ENCODE measurements at places on chromosomes 5 and 9.

DNA sequence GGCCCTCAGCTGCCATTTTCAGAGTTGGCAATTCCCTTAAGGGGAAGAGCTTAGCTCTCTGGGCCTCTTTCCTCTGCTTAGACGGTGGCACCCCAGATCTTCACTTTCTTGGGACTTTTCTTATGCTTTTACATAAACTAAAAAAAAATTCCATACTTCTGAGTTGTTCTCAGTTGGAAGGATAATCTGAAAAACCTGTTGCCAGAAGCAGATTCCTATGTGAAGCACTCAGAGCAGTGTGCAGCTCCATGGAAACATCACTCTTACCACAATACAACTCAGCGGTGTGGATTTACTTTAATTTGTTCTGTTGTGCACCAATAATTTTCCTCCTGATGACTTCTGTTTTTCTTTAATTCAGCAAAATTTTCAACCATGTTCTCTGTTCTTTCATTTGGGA is 44.1 kb upstream of the MROH2B start:
- no peak for DNase-seq

- DNase-seq: no peak
Observed at GRCh38 chr5:79070350-79070667, 742 bp downstream of the BHMT2 start.

DNA sequence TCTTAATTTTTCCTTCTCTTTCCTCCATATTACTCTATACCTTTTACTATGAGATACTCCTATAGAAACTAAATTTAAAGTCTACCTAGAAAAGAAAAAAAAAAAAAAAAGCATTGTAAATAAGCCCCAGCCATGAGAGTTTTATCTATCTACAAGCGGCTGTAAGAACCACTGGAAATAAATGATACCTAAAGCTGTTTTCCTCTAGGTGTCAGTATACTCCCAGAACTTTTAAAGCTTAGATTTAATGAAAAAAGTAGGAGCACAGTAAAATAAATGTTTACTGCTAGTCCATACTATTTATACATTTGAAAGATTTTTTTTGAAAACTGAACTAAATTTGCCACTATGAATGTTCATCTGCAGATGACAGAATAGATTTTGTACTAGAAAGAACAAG is 26.2 kb downstream of the TYRP1 start:
- no peak for DNase-seq

DNA sequence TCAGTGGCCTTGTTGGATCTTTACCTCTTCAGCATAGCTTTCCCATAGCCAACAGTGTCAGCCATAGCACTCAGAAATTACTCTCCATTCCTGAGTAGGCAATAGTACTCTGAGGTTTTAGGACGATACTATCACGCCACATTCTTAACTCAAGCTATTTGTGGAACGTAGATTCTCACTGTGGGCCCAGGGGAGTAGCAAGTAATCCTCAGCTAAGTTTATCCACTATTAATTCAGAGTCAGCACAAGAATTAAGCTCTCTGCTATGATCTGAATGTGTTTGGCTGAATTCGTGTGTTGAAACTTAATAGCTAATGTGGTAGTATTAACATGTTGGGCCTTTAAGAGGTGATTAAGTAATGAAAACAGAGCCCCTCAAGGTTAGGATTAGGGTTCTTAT is 858.8 kb upstream of the NUDT12 start:
- no peak for DNase-seq

GRCh38 chr9:116674210-116674980 is 12.7 kb upstream of the TRIM32 start:
- no peak for DNase-seq

DNA sequence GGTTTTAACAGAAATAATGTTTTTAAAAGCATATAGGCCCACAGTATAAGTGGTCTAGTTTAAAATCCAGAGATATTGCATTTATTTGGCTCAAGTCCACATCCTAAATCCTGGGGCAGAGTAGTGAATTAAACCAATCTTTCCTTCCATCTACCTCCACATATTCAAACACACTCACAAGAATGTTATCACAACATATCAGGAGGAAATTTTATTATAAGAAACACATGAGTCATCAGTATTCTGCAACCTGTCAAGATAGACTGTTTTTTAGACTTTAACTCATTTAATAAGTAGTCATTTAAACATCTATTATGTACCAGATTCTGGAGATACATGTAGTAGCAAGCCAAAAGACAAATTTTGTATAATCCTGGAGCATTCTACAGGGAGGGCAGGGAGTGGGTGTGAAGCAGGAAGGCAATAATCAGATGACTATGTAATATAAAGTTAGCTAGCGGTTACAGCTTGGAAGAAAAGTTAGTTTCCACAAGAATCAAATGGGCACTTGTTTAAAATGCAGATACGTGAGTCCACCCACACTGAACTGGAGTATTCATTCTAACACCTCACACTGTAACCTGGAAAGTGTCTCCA is 187.3 kb upstream of the PIK3R1 start:
- no peak for DNase-seq
